ENCODE measurements at places on chromosomes 12 and 14. TPM values are rescaled to one million over a fixed set of nuclear protein-coding genes. Genes with fewer than 3 reads are reported as not detected.

ZBTB42 gene
- total RNA-seq: 2.7 TPM

GALNT16 gene
- total RNA-seq: 3.1 TPM

TNS2 gene
- 107 TPM for total RNA-seq

DNAL1 gene
- 12.5 TPM for total RNA-seq

GRCh38 chr12:58537278-58537677 is 383.0 kb downstream of the LRIG3 start:
- no peak for DNase-seq
- H3K27me3 ChIP-seq: no peaks in the 10 kb centered on the region
- no peak overlapping the region for H3K4me3 ChIP-seq
- peaks cover 66% of the 10 kb centered on the region for H3K4me1 ChIP-seq
- H3K36me3 ChIP-seq: peaks cover 7% of the 10 kb centered on the region

GRCh38 chr14:53356361-53357150 is 203.4 kb upstream of the DDHD1 start:
- H3K4me3 ChIP-seq: no peak overlapping the region
- DNase-seq: no peak
- H3K27me3 ChIP-seq: no peaks in the 10 kb centered on the region
- H3K36me3 ChIP-seq: peaks cover 2% of the 10 kb centered on the region
- H3K4me1 ChIP-seq: peaks cover 45% of the 10 kb centered on the region
- peak overlapping the region; percentile 81 for H3K27ac ChIP-seq

DNA sequence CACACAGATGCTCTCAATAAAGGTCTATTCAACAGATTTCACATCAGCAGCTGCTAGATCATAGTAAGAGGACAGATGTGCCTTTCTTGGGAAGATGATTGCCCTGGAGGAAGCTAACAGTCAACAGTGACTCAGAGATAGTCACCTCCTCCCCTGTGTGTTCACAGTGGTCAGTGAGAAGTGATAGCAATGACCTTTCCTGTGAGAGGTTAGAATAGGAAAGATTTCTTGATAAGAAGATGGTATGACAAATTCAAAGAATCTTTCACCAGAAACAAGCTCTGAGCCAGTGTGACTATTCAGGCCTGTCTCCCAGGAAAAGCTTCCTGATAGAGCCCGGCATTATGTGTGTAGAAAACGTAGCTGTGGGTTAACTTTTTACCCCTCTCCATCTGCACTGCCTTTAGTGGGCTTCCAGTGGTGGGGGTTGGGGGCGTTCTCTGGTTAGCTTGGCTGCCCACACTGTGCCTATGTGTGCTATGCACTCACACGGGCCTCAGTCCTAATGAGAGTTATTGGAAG is 66.4 kb upstream of the ARHGAP5 start:
- H3K4me1 ChIP-seq: peaks cover 7% of the 10 kb centered on the region
- no peak overlapping the region for H3K27ac ChIP-seq
- H3K27me3 ChIP-seq: no peaks in the 10 kb centered on the region
- no peak for DNase-seq
- no peaks in the 10 kb centered on the region for H3K36me3 ChIP-seq

DNA sequence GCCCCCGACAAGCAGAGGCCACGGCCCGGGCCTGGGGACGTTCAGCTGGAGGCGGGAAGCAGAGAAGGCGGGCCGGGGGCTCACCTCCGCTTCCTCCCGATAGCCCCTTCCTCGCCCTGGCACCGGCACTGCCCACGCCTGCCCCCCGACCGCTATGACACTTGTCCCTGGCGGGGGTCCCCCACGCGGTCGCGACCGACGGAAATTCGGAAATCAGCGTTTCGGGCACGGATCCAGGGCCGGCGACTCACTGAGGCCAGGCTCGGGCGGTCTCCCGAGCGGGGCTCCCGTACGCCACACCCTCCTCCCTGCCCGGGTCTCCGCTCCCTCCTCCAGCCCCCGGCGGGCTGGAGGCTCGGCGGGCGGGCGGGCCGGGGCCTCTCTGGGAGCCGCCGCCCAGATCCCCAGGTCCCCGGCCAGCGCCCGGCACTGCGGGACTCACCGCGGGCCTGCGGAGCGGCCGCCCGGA is 581 bp downstream of the PITPNM2 start:
- no peaks in the 10 kb centered on the region for H3K36me3 ChIP-seq
- no peaks in the 10 kb centered on the region for H3K27me3 ChIP-seq
- no peak overlapping the region for H3K27ac ChIP-seq
- peak overlapping the region; percentile 75 for H3K4me3 ChIP-seq

DNA sequence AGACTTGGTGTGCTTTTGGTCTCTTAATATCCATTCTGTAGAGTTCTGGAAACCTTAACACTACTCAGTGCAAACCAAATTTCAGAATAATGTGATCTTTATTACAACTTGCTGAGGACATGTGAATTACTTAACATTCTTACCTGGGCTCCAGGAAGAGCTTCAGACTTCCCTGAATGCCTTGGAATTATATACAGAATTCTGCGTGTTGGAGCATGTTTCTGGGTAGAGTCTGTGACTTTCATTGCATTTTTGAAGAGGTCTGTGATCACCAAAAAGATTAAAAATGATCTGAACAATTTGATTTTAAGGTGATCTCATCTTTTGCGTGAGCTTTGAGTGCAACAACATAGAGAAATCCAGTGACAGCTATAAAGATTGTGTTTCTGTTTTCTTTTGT is 35.4 kb downstream of the ZDHHC17 start:
- no peaks in the 10 kb centered on the region for H3K27me3 ChIP-seq
- H3K4me1 ChIP-seq: peaks cover 3% of the 10 kb centered on the region
- no peak for DNase-seq
- H3K36me3 ChIP-seq: peaks cover 33% of the 10 kb centered on the region

DNA sequence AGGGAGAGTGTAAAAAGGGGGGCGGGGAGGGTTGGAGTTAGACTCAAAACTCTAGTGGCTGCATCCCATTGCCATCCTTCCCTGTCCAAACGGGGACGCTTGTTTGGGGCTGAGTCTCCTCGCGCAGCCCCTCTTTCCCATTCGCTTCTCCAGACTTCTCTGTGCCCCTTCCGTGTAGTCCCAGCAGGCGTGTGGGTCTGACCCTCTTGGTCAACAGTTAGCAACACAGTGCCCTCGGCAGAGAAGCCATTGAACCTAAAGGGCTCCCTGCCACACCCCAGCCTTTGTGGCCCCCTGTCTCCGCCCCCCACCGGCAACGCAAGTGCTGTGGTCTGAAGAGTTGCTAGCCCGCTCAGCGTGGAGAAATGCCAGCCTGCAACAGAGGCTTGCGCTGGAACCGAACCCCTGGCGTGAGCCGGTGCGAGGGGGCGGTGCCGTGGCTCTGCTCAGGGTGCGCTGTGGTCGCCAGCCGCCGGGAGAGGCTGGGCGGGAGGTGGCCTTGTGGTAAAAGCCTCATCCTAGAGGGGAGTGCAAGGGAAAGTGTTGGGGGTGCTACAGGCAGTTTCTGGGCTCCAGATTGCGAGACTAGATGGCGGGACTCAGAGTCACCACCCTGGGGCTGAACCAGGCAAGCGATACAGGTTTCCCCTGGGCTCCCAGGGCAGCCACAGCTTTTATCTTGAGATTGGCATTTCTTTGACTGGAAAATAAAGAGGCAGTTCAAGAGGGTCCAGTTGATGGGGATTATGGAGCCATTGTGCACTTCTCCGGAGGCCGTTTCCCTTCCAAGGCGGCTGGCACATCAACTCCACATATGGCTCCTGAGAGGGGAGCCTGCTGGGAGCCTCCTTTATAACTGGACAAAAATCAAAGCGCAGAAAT is 2.1 kb downstream of the PLXNC1 start:
- no peak for DNase-seq
- peaks cover 75% of the 10 kb centered on the region for H3K27me3 ChIP-seq
- H3K27ac ChIP-seq: no peak overlapping the region

GRCh38 chr14:53603994-53604393 is 352.6 kb downstream of the BMP4 start:
- H3K4me3 ChIP-seq: no peak overlapping the region
- DNase-seq: no peak
- no peaks in the 10 kb centered on the region for H3K36me3 ChIP-seq
- H3K4me1 ChIP-seq: no peaks in the 10 kb centered on the region
- H3K27me3 ChIP-seq: peaks cover 11% of the 10 kb centered on the region

GRCh38 chr12:26319511-26319910 is 124.1 kb downstream of the SSPN start:
- peaks cover 25% of the 10 kb centered on the region for H3K4me1 ChIP-seq
- H3K36me3 ChIP-seq: peaks cover 3% of the 10 kb centered on the region
- no peak overlapping the region for H3K4me3 ChIP-seq
- DNase-seq: no peak
- no peaks in the 10 kb centered on the region for H3K27me3 ChIP-seq

DNA sequence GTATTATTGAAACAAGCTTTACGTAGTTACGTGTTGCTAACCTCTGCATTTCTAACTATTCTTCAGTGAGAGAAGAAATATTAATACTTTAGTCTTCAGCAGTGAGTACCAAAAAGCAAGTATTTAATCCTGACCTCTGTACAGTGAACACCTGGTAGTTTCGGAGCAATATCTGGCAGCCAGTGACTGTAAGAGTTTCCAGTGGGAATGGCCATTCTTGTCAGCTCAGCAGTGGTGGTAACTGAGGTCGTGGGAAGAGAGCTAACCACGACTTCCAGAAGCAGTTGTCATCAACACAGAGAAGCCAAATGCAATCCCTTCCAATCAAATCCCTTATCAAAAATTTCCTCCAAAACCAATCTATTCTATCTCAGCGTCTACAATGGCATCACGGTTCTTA is 1500.2 kb upstream of the FLRT2 start:
- DNase-seq: no peak
- no peaks in the 10 kb centered on the region for H3K36me3 ChIP-seq
- H3K4me1 ChIP-seq: no peaks in the 10 kb centered on the region
- no peaks in the 10 kb centered on the region for H3K27me3 ChIP-seq
- H3K4me3 ChIP-seq: no peak overlapping the region

GRCh38 chr12:11870041-11870451 is 200.7 kb upstream of the BCL2L14 start:
- no peak overlapping the region for H3K27ac ChIP-seq
- no peaks in the 10 kb centered on the region for H3K27me3 ChIP-seq
- H3K4me1 ChIP-seq: peaks cover under 1% of the 10 kb centered on the region
- no peak overlapping the region for H3K4me3 ChIP-seq

GRCh38 chr12:75917715-75918114 is 113.9 kb downstream of the PHLDA1 start:
- H3K4me3 ChIP-seq: no peak overlapping the region
- H3K36me3 ChIP-seq: peaks cover 2% of the 10 kb centered on the region
- peaks cover 2% of the 10 kb centered on the region for H3K27me3 ChIP-seq

- no peak for DNase-seq
- no peaks in the 10 kb centered on the region for H3K27me3 ChIP-seq
- no peaks in the 10 kb centered on the region for H3K4me1 ChIP-seq
- H3K27ac ChIP-seq: no peak overlapping the region
Measured at GRCh38 chr12:79082595-79082994, 218.0 kb downstream of the SYT1 start.

Measured in osteocyte (in vitro differentiated cells).